ENCODE measurements at places on chromosomes 2 and 18.

DNA sequence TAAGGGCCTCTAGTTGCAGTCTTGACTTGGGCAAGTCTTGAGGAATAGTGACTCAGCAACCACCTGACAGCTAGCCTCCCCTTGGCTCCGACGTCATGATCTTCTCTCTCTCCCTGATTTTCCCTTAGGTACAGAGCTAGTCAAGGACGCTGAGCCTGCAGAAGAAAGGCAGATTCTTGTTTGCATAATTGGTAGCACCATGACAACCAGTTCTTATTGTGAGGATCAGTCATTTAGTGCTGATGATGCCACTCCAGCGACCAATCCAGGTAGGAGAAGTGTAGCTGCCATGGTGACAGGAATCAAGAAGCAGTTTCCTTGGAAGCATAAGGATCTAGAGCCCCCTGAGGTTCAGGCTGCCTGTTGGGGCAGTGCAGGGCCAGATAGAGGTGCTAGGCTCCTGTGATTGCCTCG lies 2.8 kb upstream of the RESP18 start:
- no peak for DNase-seq

DNA sequence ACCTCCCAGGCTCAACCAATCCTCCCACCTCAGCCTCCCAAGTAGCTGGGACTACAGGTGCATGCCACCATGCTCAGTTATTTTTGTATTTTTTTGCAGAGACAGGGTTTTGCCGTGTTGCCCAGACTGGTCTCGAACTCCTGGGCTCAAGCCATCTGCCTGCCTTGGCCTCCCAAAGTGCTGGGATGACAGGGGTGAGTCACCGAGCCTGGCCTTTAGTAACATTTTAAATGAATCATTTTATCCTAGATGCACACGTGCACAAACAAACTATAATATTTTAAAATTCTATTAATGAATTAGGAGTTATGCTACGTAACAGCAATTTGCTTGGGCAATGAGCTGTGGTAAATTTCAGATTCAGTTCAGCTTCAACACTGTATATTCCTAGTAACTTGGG lies 862.5 kb upstream of the ID2 start:
- no peak for DNase-seq

DNA sequence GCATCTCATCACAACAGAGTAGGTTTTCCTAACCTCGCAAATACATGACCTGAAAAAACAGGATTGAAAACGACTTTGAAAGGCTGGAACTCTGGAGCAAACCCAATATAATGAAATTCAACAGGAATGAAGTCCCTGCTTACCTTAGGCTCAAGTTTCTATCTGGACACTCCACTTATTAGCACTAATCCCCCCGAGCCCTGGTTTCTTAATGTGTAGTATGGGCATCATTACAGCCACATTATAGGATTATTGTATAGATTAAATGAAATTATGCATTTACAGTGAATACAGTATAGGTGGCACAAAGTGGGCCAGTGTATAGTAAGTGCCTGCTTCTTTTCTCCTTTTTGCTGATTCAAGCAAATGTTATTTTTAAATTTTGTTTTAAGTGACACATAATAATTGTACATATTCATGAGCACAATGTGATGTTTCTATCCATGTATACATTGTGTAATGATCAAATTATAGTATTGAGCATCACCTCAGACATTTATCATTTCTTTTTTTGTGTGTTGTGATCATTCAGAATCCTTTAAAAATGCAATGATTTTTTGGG lies 114.7 kb upstream of the THOC1 start:
- DNase-seq = no peak

- no peak for DNase-seq
Observed at GRCh38 chr2:234292205-234292961, 204.5 kb downstream of the ARL4C start.

GRCh38 chr18:12034241-12035100 lies 53.2 kb downstream of the IMPA2 start:
- DNase-seq = no peak

- no peak for DNase-seq
Observed at GRCh38 chr2:127707890-127708648, 6.8 kb downstream of the SFT2D3 start.

- no peak for DNase-seq
Observed at GRCh38 chr2:189548666-189549448, 31.7 kb downstream of the SLC40A1 start.

GRCh38 chr2:231280846-231281245 lies 82.4 kb downstream of the ARMC9 start:
- DNase-seq = no peak

Data from HS-5 (cell line).